CD4-positive, alpha-beta T cell treated with Interleukin-2 at 100 ng/mL for 4 hours (primary cell): ENCODE measurements at places on chromosomes 5 and 9.
A peak's percentile ranks its signal among the peaks of the same experiment; 100 is the strongest.

DNA sequence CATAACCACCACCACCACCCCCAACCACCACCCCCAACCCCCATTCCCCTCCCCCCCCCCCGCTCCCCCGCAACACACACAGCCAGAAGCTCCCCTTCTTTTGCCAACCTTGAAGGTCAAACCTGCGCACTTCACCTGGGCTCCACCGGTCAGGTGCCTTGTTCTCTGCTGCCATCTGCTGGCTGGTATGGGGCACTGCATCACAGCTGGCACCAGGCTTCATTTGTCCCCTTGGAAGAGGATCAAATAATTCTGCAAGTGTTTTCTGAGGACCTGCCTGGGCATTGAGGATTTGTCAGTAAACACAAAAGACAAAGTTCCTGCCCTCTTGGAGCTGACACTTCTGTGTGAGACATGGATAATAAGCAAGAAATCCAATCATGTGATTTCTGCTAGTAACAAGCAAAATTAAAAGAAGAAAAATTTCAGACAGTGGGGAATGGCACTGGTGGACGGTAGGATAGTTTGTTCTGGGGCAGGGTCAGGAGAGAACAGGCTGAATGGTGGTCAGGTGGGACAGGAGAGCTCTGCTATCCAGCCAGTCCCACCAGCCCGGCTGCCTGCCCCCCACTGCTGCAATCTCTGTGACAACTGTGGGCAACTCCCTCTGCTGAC, 55.6 kb upstream of the LMX1B start:
- peak; percentile 75 for DNase-seq

DNA sequence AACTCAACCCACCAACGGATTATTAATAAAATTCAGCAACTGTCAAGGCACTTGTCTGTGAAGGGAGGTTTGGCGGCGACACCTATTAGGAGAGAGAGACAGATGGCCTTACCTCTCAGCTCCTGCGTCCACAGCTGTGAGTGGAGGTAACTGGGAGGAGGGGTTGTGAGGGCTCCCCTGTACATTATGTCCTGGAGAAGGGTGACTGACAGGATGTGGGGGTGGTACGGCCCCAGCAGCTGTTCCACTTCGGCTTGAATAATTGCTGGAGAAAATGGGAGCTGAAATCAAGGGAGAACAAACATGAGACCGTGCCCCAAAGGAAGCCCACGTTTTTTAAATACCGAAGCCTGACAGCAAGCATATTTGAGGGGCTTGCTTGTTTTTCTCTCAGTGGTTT, 353.5 kb upstream of the RFX3 start:
- no peak for DNase-seq

DNA sequence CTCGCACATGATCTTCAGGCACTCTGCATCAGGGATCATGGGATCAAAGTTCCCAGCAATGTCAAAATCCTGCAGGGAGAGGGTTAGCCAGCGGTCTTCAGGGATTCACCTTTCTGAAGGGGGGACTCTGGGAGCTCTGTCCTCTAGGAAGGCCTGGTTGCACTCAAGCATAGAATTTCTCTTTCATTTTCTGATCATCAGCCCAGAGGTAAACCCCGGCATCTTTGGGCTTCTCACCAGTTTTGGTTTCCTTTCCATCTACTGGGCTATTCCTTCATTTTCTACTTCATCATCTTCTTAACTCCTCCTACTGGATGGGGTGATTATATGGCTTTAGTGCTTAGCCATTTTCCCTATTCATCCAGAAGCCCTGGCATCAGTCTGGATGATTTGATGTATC, 4.6 kb upstream of the DND1 start:
- DNase-seq: no peak

GRCh38 chr5:137035480-137035878, 463.6 kb downstream of the SPOCK1 start:
- DNase-seq: no peak
